ENCODE measurements at places on chromosomes 5 and 9.

GRCh38 chr5:177427919-177428573, 1.6 kb downstream of the GRK6 start:
- peak; percentile 20 for DNase-seq

DNA sequence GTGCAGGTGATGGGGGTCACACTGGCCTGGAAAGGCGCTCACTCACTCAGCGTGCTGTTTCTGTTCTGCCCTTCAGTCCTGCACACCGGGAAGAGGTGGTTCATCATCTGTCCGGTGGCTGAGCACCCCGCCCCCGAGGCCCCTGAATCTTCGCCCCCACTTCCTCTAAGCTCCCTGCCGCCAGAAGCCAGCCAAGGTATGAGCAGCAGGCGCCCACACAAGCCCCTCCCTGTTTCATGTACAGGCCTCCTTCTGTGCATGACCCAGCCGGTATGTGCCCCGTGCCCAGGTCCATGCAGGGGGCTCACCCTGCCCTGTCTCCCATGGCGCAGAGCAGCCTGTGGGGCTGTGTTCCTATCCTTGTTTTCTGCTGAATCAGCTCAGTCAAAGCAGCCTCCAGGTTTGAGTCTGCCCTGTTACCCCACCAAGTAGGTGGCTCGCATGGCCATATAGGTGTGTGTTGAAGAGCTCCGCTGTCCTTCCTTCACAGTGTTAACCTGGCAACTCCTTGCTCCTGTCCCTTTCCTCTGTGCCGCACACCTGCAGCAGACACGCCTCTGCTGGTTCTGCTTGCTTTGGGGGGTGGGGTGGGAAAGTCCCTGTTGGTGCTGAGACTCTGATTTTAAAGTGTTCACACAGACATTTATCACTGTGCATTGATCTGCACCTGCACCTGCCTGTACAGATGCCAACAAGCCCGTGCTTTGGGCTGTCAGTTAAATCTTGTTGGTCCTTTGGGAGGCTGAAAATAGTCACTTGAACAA, 84.8 kb downstream of the WNK2 start:
- DNase-seq: no peak

GRCh38 chr9:126777733-126778132, 27.1 kb upstream of the ZBTB43 start:
- DNase-seq: no peak

GRCh38 chr5:67361932-67362729, 165.5 kb upstream of the CD180 start:
- DNase-seq: no peak

DNA sequence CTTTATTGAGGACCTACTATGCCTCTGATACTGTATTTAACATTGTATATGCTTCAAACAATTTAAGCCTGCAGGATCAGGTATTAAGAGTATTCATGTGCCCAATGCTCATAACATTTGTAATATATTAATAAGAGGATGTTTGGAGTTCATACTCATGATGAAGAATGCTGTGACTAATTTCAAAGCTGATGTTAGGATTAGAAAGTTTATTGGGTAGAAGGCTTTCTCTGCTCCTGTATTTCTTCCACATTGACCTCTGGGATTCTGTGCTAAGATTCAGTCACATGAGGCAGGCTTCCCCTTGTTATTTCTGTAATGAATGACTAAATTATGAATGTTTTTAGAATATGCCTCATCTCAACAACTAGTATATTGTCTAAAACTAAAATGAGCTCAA, 456.4 kb downstream of the NFIB start:
- DNase-seq: no peak

GRCh38 chr5:43313854-43314457, 744 bp upstream of the HMGCS1 start:
- DNase-seq: no peak

GRCh38 chr5:62143268-62144229, 162.5 kb upstream of the KIF2A start:
- no peak for DNase-seq
